GM19239 (cell line): ENCODE measurements at places on chromosomes 5 and 9.

DNA sequence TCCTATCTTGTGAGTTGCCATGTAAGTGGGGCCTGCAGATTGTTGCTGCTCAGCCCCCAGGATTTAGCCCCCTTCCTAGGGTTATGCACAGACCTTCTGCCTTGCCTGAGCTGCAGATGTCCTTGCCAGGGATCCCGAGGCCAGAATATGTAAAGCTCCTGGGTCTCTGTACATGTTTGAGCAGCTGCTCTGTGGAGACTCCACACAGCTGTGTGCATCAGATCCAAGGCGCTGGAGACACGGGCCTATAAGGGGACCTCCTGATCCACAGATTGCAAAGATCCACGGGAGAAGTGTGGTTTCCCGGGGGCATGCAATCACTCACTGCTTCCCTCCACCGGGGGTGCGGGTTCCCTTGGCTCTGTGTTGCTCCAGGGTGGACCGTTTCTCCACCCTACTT lies 28.9 kb downstream of the TAF11L14 start:
- DNase-seq, result no peak

GRCh38 chr9:124537926-124538325 lies 30.7 kb upstream of the NR5A1 start:
- no peak for DNase-seq

- no peak for DNase-seq
Observed at GRCh38 chr9:113154946-113155345, 4.1 kb downstream of the SLC31A2 start.

DNA sequence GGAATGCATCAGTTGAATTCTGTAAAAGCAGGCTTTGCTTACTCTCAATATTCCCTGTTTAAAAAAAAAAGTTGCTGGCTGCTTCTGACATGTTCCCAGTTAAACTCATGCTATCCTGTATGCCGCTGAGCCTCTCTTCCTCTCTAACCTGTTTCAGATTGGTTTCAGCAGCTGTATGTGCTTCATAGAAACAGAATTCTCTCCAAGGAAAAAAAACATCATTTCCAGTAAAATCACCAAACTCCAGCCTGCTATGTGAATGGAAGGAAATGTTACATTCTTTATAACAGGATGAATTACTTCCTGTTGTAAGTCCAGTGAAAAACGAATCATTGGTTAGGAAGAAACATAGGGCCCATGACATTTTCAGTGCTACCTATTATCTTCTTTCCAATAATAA lies 25.7 kb upstream of the KCNV2 start:
- DNase-seq, result no peak

GRCh38 chr5:160555581-160555970 lies 133.9 kb downstream of the PTTG1 start:
- DNase-seq, result no peak

DNA sequence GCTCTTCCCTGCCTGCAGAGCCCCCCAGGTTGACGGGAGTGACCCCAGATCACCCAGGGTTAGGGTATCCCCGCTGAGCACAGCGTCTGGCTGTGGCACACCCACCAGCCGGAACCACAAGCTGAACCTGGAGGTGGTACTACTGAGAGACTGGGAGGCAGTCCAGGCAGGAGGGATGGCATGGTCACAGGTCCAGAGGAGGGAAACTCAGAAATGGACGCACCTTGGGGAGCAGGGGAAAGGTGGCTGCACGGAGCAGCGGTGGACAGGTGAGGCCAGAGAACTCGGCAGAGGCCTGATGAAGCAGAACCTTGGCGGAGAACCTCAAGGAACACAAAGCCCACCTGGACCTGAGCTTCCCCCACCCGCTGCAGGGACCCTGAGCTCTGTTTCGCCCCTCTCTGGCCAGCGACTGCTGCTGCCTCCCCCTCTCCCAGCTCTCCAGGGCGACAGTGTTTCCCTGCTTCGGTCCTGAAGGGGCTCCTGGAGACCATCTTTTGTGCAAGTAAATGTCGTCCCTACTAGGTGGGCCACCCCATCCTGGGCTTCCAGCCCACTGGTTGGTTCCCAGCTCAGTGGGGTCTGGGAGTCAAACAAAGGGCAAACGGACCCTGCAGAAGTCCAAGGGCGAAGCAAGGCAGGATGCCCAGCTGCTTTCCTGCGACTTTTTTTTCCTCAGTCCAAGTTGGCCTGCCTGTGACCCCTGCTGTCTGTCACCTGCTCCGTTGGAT lies 845 bp downstream of the ADGRD2 start:
- DNase-seq, result no peak

DNA sequence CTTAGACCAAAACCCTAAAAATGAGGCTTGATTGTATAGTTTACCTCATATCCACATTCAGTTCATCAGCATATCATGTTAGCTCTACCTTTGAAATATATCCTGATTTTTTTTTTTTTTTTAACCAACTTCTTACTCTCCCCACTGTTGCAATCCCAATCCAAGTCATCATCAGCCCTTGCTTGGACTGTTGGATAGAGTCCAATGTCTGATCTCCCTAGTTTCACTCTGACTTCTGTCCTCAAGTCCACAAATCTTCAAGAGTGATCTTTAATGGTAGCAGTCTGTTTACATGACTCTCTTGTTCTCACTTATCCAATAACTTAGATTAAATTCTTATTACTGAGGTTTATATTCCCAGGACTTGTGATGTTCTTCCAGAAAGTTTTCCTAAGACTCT lies 30.8 kb downstream of the NAA35 start:
- no peak for DNase-seq

DNA sequence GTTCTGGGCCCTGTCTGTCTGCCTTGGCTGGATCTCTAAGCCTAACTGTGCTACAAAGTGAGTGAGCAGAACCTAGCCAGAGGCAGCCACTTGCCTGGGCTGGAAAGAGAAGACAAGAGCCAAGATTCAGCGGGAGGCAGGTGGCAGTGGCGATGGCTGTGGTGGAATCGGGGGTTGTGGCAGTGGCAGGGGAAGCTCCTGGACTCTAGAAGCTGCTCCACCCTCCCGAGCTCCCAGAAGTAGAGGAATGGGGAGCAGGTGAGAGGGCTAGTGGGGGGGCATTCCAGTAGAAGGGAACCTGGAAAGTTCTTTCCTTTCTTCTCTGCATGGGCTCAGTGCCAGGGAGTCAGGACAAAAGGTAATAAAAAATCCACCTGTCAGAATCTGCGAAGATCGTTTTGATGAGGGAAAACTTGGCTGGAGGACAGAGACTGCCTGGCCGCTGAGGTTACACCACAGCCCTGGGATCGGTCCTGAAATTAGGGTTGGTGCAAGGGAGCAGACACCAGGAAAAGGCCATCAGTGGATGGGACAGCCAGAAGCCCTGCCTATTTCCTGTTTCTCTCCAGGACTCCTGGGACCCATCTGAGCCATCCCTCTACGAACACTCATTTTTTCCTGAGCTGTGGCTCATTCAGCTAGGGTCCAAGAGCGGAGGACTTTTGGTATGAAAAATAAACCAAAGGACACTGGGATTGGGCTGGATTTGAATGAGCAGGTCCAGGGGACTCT lies 1.6 kb downstream of the CRAT start:
- no peak for DNase-seq

- DNase-seq, result no peak
Observed at GRCh38 chr9:104911032-104911607, 16.8 kb downstream of the ABCA1 start.

DNA sequence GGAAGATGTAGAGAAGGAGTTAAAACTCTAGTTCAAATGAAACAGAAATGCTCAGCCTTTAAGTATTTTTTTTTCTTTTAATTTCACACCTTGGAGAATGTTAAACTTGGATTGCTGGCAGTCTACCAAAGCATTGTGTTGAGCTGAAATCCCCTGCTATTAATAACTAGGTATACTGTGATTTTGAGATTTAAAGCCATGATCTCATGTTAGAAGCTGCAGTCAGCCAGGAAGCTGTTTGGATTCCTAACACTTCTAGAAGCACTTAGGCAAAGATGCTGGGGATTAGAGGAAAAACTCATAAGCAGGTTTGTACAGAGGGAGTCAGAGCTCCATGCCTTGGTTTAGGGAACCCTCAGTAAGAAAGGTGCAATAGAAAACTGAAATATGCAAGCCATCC lies 141.4 kb downstream of the KIF4B start:
- DNase-seq, result no peak

- DNase-seq, result no peak
Observed at GRCh38 chr5:175305251-175305650, 138.7 kb downstream of the DRD1 start.

DNA sequence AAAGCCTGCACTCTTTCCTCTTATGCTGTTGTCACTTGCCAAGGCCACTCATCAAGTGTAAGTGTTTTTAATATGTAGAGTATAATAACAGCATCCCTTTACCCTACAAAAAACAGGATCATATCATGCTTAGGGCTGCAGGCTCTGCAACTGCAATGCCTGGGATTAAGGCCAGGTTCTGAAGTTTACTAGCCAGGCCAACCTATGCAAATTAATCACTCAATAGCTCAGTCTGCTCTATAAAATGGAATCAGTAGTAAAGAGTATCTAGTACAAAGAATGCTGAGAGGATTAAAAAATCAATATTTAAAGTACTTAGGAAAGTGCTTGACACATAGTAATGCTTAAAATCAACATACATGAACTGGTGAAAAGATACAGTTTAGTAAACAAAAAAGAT lies 253.3 kb downstream of the EDIL3 start:
- no peak for DNase-seq

DNA sequence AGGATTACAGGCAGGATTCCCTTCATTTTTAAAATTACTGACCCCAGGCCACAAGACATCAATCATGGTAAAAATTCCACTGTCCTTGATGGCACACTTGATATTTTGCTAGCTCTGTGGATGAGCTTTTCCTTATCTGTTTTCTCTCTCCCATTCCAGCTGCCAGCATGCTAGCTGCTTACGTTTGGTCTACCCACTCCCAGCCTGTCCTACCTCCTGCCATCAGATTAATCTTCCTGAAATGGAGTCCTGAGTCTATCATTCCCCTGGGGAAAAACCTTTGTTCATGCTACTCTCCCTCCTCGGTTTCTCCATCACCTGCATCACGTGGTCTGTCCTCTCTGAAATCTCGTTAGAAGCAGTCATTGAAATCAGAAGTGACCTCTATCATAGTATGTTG lies 108.9 kb downstream of the F2RL2 start:
- DNase-seq, result no peak

DNA sequence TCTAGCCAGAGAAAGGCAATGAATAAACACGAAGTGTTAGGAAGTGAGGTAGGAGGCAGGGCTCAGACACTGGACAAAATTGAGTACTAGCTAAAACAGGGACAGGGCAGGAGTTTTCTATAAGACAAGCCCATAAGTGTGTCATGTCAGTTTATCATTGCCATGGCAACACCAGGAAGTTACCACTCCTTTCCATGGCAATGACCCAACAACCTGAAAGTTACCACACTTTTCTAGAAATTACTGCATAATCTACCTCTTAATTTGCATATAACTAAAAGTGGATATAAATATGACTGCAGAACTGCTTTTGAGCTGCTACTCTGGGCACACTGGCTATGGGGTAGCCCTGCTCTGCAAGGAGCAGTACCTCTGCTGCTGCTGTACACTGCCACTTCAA lies 442.5 kb upstream of the COX7C start:
- no peak for DNase-seq

DNA sequence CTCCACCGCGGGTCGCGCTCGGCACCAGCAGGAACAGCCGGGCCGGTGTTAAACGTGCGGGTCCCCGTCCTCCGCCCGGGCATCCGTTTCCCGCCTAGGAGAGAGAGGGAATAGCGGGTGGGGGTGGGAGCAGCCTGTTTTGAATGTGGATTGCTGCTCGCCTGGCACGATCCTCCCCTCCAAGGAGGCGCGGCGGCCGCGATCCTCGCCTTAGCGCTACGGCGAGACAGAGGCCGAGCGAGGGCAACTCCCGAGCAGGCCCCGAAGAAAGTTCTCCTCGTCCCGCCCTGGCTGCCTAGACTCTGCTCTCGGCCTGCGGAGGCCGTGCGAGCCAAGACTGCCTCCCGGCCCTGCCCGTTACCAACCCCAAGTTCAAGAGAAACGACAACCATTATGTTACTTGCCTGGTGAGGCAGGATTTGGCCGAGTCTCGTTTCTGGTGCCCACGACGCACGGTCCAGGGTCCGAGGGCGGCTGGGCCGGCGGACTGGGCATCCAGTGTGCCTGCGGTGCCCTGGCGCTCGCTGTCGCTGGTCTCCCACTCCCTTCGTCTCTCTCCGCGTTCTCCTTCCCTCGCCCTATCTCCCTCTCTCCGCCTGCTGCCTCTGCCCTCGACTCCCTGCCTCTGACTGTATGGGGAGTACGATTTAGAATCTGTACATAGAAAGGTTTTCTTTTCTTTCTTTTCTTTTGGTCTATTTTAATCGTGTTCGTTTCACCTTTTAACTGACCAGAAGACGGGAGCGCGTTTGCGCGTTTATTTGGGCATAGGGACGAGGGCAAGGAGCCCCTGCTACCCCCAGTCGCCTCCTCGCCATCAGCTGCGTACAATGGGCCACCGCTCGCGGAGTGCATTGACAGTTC lies 724 bp downstream of the NR2F1-AS1 start:
- no peak for DNase-seq

GRCh38 chr5:139670369-139671095 lies 22.4 kb downstream of the CXXC5 start:
- DNase-seq, result peak; percentile 78
